ENCODE measurements at places on chromosomes 3 and 15.
A peak's percentile ranks its signal among the peaks of the same experiment; 100 is the strongest.

DNA sequence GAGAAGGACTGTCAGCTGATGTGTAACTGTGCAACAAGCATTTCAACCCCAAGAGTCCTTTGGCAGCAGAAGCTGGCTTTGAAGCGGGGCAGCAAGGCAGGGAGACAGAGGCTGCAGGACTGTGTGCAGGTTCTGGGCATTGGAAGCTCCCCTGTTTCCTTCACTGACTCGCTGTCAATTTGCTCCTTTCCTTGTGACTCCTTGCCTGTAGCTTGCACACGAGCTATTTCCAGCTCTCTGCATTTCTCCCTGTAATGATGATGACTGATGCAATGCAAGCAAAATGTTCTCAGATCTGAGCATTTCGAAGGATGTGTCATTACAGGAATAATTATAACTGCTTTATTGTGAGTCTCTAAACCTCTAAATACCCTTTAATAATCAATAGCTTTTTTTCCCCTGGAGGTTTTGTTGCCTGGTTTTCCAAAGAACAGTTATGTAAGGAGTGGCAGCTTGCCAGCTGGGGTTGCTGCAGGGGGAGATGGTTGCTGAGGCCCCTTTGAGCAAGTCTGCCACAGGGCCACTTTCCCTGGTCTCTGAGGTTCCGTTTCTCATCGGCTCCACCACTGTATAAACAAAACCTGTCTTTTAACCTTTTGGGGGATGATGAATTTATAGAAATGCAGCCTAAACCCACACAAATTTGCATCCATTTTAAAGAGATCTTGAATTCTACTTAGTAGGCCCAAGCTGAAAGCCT, 2.8 kb downstream of the APOD start:
- DNase-seq: no peak

GRCh38 chr15:84772031-84772430, 23.6 kb downstream of the ZNF592 start:
- DNase-seq: no peak

DNA sequence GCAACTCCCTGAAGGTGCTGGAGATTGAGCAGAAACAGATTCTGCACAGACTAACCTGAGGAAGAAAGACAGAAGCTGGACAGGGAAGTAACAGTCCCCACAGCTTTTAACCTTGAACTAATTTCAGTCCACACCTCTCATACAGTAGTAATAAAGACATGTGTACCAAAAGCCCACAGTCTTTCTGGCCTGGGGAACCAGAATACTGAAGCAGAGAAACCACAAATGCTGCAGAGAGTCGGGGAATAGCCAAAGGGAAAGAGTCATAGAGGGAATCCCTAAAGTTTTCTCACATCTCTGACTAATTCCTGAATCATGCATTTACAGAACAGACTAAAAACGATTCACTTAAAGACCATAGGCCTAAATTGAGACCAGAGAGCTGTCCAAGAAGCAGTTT, 503.4 kb upstream of the NECTIN3 start:
- DNase-seq: no peak

GRCh38 chr3:14256561-14257342, 78.1 kb downstream of the LSM3 start:
- DNase-seq: no peak

DNA sequence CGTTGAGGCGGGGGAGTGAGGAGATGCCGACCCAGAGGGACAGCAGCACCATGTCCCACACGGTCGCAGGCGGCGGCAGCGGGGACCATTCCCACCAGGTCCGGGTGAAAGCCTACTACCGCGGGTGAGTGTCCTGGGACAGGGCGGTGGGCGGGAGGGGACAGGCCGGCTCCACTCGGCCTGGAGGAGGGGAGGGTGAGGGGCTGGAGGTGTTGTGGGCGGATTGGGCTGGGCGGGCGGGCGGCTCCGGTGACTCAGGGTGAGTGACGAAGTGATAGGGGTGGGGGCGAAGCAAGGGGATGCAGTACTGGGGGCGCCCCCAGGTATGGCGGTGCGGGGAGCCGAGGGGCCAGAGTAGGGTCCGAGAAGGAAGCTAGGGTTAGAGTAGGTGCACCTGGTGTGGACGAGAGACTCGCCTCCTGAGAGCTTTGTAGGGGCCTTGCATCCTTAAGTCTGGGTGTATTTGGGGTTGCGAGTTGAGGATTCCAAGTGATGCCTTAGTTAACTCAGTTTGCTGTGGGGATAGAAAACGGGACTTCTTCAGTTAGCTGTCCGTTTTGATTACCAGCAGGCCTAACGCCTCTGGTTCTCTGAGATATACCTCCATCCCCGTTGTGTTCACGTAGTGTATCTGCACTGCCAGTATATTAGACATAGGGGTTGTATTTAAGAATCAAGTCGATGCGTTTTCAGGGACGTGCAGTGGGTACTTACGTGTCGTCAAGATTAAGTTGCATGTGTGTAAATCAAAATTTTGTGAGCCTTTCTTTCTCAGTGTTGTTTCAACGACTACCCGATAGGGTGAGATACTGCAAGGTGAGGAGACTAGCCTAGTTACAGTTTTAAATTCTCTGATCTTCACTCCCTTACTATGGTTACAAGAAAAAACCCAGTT, 670 bp downstream of the PRKCI start:
- DNase-seq: peak; percentile 40

GRCh38 chr3:187855131-187855530, 109.9 kb upstream of the BCL6 start:
- no peak for DNase-seq
